Colonic mucosa (tissue), 4 donors: ENCODE measurements at places on chromosomes 3 and 15. TPM values are rescaled to one million over a fixed set of nuclear protein-coding genes. Genes with fewer than 3 reads are reported as not detected.
A peak's percentile ranks its signal among the peaks of the same experiment; 100 is the strongest.

The SEMA6D gene
- 26.4 TPM for total RNA-seq

The ADAMTS17 gene
- 4.2 TPM for total RNA-seq

The GPR15 gene
- total RNA-seq: 5.1 TPM

The TRPM1 gene
- not detected for total RNA-seq

The C3orf18 gene
- 2.4 TPM for total RNA-seq

DNA sequence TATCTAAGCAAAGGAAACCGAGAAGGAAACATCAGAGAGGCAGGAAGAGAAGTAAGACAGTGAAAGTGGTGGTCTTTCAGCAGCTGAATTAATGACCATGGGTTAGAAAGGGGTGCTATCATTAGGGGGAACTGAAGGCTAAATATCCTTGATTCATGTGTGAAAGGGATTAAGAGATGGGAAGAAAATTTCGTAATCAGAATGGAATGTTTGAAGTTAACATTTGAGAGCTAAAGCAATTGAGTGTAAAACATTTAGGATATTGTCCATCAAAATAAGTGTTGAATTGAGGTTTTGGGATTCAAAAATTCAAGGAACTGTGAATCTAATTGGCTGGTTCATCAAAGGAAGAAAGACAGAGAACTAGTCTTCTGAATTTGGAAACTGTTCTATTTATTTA lies 4.1 kb upstream of the ECT2 start:
- no peaks in the 10 kb centered on the region for H3K27me3 ChIP-seq
- no peak overlapping the region for H3K27ac ChIP-seq
- H3K4me3 ChIP-seq: no peak overlapping the region
- no peaks in the 10 kb centered on the region for H3K36me3 ChIP-seq
- DNase-seq: no peak

- no peaks in the 10 kb centered on the region for H3K4me1 ChIP-seq
- H3K36me3 ChIP-seq: no peaks in the 10 kb centered on the region
- H3K27me3 ChIP-seq: no peaks in the 10 kb centered on the region
These were observed 21.7 kb downstream of the ETFA start for GRCh38 chr15:76289582-76289981.

- no peaks in the 10 kb centered on the region for H3K27me3 ChIP-seq
- H3K36me3 ChIP-seq: no peaks in the 10 kb centered on the region
- no peaks in the 10 kb centered on the region for H3K4me1 ChIP-seq
- DNase-seq: no peak
- no peak overlapping the region for H3K27ac ChIP-seq
These were observed 1.9 kb downstream of the TF start for GRCh38 chr3:133747907-133748639.

DNA sequence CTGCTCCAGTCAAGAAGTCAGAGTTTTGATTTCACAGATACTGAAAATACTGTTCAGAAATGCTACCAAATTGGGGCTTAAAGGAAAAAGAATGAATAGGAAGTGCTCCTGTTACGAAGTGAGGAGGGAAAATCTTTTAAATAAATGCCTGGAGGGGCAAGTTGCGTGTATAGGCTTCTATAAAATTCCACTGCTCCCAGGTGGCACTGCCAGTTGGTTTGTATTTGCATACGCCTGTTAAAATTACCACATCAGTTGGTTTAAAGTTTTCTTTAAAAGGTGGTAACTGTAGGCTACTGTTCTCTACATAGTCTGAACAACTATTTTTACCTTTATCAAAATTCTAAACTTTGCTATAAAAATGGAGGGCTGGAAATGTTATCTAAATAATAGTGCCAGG lies 123.5 kb downstream of the DLG1 start:
- DNase-seq: no peak
- no peaks in the 10 kb centered on the region for H3K27me3 ChIP-seq
- no peak overlapping the region for H3K4me3 ChIP-seq
- H3K27ac ChIP-seq: no peak overlapping the region

DNA sequence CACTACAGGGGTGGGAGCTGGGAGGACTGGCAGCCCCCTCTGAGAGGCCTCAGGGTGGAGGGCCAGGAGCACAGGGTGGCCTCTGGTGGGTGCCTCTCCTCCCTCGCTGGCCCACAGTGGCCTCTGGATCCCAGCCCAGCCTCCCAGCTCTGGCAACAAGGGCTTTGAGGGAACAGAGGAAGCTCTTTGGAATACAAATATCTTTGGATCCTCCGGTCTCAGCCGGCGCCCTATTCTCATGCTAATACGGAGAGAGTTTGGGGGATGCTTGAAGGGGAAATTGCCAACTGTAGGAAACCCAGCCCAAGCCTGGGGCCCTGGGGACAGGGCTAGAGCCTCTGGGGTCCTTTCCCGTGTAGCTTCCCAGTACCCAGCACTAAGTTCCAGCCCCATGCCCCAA lies 33.4 kb upstream of the INSYN1 start:
- no peaks in the 10 kb centered on the region for H3K36me3 ChIP-seq
- no peaks in the 10 kb centered on the region for H3K27me3 ChIP-seq
- no peak for DNase-seq
- no peaks in the 10 kb centered on the region for H3K4me1 ChIP-seq

DNA sequence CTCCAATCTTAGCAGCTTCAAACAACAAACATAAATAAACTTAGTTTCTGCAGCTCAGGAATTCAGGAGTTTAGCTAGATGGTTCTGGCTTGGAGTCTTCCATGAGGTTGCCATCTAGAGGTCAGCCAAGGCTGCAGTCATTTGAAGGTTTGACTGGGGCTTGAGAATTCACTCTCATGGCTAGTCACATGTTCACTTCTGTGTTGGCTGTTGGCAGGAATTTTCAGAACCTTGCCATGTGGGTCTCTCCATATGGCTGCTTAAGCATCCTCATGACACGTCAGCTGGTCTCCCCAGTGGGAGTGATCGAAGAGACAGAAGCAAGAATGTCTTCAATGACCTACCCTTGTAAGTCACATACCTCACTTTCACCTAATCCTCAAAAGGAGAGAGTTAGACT lies 269.2 kb upstream of the CNTN3 start:
- no peaks in the 10 kb centered on the region for H3K27me3 ChIP-seq
- no peak overlapping the region for H3K27ac ChIP-seq
- H3K4me3 ChIP-seq: no peak overlapping the region

DNA sequence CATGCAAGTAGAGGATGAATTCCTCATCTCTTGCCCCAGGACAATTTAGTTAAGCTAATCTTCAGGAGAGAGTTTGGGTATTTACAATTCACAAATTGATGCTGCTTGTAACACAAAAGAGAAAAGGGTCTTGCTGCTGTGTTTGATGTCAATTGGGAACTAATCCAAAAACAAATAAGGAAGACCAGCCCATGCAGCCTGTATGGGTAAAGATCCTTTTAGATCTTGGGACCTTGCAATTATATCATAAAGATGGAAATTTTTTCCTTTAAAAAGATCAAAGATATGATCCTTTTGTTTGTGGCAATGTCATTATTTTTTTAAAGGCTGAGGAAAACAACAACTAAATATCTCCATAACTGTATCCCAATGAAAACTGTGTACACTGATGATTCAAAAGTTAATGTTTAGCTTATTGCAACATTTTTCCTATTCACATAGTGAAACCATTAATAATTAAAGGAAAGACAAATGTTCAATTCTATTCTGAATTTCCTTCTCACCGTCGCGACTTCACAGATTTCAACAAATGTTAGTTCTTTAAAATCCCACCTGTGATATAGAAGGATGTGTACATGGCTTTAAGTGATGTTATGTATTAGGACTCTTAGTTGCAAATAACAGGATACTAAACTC lies 40.2 kb downstream of the TMEM212 start:
- no peaks in the 10 kb centered on the region for H3K27me3 ChIP-seq
- H3K4me3 ChIP-seq: no peak overlapping the region
- no peak overlapping the region for H3K27ac ChIP-seq

- no peaks in the 10 kb centered on the region for H3K4me1 ChIP-seq
- H3K27me3 ChIP-seq: no peaks in the 10 kb centered on the region
- no peak overlapping the region for H3K27ac ChIP-seq
- no peaks in the 10 kb centered on the region for H3K36me3 ChIP-seq
- DNase-seq: peak; percentile 44
These were observed 103.1 kb downstream of the HCN4 start for GRCh38 chr15:73265536-73266153.

DNA sequence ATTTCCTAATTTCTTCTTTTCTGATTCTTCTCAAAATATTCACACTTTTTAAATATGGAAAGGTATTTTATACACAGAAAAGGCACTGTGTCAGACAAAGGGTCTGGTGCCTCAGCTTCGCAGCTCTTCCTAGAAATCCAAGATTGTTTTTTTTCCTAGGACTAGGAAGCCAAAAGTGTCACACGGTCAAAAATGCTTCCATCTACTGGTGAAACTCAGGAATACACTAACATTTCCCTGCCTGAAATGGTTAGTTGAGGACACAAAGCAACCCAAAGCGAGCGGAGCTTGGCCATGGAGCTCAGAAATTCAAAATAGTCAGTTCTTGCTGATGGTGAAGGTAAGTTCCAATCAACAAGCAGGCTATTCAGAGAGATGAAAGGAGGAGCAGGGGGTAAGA lies 426.5 kb upstream of the RASGRP1 start:
- no peak overlapping the region for H3K27ac ChIP-seq
- no peak for DNase-seq
- H3K36me3 ChIP-seq: no peaks in the 10 kb centered on the region
- no peak overlapping the region for H3K4me3 ChIP-seq
- no peaks in the 10 kb centered on the region for H3K27me3 ChIP-seq

GRCh38 chr15:50233192-50233736 lies 32.3 kb downstream of the HDC start:
- no peaks in the 10 kb centered on the region for H3K27me3 ChIP-seq
- DNase-seq: no peak
- H3K4me1 ChIP-seq: no peaks in the 10 kb centered on the region
- peak overlapping the region; percentile 51 for H3K27ac ChIP-seq
- no peak overlapping the region for H3K4me3 ChIP-seq

DNA sequence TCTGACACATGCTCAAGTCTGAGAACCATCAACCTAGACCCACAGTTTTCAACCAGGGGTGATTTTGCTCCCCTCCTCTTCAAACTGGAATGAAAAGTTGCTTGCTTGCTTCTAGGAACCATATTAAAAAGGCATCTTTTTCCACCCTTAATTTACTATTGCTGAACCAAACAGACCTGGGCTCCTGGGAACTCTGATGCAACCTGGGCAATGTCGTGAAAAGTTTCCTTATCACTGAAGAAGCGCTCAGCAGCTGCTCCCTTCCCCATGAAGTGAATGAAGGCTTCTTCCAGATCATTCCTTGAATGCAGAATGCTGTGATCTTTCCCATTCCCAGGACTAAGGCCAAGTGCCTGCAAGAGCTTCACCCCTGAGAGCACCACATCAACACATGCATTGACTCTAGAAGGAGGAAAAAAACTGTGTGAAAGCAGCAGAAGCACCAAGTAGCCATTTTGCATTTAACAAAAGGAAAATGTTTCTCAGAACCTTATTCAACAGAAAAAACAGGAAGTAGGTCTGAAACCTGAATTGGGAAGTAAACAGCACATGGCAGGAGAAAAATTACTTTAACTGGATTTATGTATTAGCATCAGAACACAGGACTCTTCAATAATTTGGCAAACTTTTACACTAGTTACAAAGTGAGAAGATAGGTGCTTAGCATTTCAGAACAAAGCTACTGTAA lies 8.7 kb downstream of the ADPGK start:
- no peak overlapping the region for H3K27ac ChIP-seq
- no peak for DNase-seq
- H3K36me3 ChIP-seq: peaks cover 4% of the 10 kb centered on the region

DNA sequence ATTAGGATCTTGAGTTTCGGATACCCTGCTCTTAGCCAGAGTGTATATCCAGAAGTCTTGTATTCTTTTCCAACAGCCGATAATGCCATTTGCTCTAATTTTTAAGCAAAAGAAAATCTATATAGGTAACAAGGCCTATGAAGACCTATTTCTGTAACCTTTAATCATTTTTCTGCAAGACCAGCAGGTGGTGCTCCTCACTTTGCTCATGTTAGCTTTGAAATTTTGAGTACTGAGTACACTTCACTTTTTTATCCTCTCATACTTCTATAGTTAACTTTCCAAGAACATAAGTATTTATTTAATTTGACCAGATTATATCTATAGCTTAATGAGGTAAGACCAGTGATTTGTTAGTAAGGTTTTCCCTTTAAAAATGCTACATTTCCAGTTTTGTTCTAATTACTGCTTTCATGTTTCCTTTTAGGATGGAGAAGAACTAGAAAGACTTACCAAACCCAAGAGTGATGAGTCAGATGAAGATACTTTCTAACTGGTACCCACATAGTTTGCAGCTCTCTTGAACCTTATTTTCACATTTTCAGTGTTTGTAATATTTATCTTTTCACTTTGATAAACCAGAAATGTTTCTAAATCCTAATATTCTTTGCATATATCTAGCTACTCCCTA lies 20.5 kb downstream of the SLC35A5 start:
- H3K27ac ChIP-seq: no peak overlapping the region
- H3K4me1 ChIP-seq: no peaks in the 10 kb centered on the region
- no peak overlapping the region for H3K4me3 ChIP-seq
- H3K27me3 ChIP-seq: no peaks in the 10 kb centered on the region

GRCh38 chr15:59243622-59244021 lies 37.0 kb downstream of the LDHAL6B start:
- no peaks in the 10 kb centered on the region for H3K4me1 ChIP-seq
- H3K27ac ChIP-seq: no peak overlapping the region
- DNase-seq: no peak
- H3K4me3 ChIP-seq: no peak overlapping the region
- H3K27me3 ChIP-seq: no peaks in the 10 kb centered on the region

DNA sequence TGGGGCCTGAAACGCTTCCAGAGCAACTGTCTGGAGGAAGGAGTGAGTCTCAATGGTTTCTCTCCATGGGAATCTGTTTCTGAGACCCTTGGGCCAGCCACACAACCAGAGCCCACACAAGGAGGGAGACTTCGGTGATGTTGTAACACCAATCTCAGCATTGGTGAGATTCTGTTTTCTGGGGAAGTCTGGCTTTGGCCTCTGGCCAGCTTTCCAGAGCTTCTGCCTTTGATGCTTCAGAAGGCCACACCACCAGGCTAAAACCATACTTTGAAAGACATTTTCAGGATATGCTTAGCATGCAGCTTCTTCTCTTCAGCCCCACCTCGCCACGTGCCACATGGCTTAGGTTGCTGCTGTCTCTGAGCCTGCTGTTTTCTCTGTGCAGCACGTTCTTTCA lies 3.6 kb upstream of the EEFSEC start:
- no peak overlapping the region for H3K27ac ChIP-seq
- H3K36me3 ChIP-seq: no peaks in the 10 kb centered on the region
- no peak for DNase-seq
- no peak overlapping the region for H3K4me3 ChIP-seq
- H3K27me3 ChIP-seq: no peaks in the 10 kb centered on the region
